Activated naive CD4-positive, alpha-beta T cell treated with anti-CD3 and anti-CD28 coated beads, Interleukin-2, amount 10 ng/mL, durations not matched to agents 7 days and 5 days (primary cell): ENCODE measurements at places on chromosomes 4 and X.

GRCh38 chr4:125181804-125182203 lies 133.0 kb upstream of the FAT4 start:
- DNase-seq = no peak

GRCh38 chr4:11611868-11612267 lies 183.2 kb upstream of the HS3ST1 start:
- DNase-seq = no peak

DNA sequence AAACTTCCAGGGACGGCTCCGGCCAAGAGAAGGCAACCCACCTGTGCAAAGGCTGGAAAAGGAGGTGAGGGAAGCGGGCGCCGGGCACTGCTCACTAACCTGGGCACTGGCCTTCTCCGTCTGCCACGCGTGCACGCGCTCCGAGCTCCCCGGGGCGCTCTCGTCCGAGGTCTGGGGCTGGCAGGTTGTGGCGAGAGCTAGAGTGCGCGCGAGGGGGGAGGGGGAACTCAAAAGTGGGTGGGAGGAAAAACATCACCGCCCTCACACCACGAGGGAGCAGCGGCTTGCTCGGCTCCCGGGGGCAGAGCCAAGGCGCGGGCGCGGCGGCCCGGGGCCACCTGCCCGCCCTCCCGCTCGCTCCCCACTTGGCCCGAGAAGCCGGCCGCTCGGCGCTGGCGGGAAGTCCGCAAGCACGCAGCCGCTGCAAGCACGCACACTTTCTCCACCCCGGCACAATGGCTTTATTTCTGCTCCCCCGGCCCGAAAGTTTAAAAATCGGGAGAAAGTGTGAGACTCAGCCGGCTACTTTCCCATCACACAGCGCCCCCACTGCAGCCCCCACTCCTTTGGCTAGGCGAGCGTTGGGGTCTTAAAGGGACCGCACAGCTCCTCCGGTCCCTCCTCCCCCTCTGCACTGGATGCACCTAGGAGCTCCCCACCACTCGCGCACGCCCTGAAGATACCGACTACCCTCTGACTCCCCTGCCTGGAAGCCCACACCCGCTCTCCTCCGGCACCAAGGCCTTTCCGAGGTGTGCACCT lies at the start of gene CHRDL1:
TSS of gene CHRDL1 (minus strand) at position 173 of the 762 bp plus-strand sequence. CDS start 3,636 bp downstream, outside the sequence.
- DNase-seq = peak; percentile 20

DNA sequence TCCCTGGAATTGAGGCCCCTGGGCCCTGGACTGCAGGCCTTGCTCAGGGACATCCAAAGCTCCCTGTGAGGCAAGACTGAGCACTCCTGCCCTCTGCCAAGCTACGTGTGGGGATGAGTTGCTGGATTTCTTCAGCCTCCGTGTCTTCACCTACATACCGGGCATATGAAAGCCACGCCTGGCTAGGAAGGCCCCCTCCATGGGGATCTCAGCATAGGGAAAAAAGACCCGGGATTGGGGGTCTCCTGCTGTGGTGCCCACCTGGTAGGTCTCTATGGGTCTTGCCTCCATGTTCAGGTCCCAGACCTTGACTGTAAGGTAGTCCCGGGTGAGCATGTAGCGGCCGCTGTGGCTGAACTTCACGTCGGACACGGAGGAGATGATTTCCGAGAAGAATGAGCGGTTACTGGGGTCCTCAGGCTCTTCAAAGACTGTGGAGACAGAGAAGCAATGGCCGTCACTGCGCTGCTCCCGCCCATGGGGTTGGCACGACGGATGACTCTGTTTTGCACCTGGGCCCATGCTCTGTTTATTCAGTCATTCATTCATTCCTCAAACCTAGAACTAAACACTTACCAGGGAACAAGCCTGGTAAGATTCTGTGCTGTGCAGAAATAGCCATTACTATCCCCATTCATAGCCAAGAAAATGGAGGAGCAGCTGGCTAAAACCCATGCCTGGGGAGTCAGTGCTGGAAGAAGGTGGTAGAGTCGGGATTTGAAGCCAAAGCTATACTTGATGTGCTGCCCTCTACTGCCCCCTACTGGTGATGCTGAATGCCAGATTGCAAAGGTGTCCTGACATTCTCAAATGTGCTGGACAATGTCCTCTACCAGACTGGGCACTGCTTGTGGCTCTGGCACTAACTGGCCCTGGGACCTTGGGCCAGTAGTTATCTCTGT lies 63.9 kb downstream of the WFS1 start:
- peak; percentile 39 for DNase-seq

GRCh38 chr4:86586160-86586572 lies 7.9 kb upstream of the PTPN13 start:
- DNase-seq = no peak

GRCh38 chr4:7726665-7727413 lies 212.8 kb downstream of the AFAP1 start:
- no peak for DNase-seq

- no peak for DNase-seq
Measured at GRCh38 chr4:80253510-80253909, 13.0 kb upstream of the FGF5 start.
